ENCODE measurements at places on chromosomes 12 and 14. TPM values are rescaled to one million over a fixed set of nuclear protein-coding genes. Genes with fewer than 3 reads are reported as not detected.
A peak's percentile ranks its signal among the peaks of the same experiment; 100 is the strongest.

Gene TMEM132C
- not detected for total RNA-seq

Gene MAP3K9
- total RNA-seq, result 0.22 TPM

Gene HOXC13
- 6.0 TPM for total RNA-seq

Gene ALDH2
- total RNA-seq, result 24.2 TPM

Gene CD163L1
- 2.9 TPM for total RNA-seq

Gene SIRT4
- total RNA-seq, result 0.60 TPM

Gene EFCAB11
- total RNA-seq, result 5.7 TPM

Gene SLC17A8
- total RNA-seq, result not detected

Gene NPAS3
- not detected for total RNA-seq

Gene POMT2
- 7.7 TPM for total RNA-seq

- DNase-seq, result no peak
Measured at GRCh38 chr14:80419345-80419744, 208.0 kb upstream of the DIO2 start.

GRCh38 chr12:15856097-15856982 is 25.8 kb upstream of the STRAP start:
- peak; percentile 49 for DNase-seq

DNA sequence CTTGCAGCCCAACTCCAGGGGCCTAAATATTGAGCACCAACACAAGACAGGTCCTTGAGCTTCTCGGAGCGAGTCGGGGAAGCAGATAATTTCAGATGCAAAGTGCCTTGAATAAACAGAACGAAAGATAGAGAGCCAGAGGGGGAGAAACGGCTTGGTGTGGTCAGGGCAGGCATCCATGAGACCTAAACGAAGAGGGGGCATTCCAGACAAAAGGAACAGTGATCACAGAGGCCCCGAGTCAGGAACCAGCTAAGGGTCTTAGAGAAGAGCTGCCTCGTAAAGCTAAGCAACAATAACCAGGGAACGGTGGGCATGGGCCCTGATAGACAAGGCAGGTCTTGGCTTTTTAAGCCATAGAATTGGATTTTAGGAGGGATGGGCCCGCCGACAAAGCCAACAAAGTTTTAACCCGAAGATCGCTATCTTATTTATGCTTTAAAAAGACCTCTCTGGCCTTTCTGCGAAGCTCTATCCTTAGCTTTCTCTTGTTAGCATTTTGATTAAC is 421 bp upstream of the ACADS start:
- no peak for DNase-seq

DNA sequence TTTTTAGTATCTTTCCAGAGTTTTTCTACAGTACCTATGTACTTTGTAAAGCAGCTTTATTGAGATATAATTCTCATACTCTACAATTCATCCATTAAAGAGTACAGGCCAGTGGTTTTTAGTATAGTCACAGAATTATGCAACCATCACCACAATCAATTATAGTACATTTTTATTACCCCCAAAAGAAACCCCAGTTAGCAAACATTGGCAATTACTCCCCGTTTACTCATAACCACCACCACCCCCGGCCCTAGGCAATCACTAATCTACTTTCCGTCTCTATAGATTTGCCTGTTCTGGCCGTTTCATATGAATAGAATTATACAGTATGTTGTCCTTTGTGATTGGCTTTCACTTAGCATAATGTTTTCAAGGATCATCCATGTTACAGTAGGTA is 119.8 kb downstream of the KICS2 start:
- DNase-seq, result no peak

DNA sequence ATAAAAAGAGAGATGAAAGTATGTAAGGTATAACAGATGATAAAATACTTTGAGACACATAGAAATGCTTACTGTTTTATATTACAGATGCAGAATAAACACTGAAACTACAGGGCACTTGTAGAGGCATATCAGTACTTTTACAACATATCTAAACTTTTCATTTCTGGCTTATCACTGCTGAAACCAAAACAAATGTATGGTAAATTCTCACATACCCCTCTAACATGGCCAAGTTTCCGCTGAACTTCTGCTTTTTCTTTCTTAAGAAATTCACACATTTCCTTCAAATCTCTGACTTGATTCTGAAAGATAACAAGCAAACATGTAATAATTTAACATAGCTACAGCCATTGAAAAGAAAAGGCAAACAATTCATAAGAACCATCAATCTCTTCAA is 33.3 kb upstream of the C12orf50 start:
- no peak for DNase-seq

GRCh38 chr12:122197612-122197966 is 5.9 kb upstream of the B3GNT4 start:
- DNase-seq, result no peak

GRCh38 chr14:31961896-31962295 is 115.2 kb upstream of the ARHGAP5 start:
- no peak for DNase-seq

DNA sequence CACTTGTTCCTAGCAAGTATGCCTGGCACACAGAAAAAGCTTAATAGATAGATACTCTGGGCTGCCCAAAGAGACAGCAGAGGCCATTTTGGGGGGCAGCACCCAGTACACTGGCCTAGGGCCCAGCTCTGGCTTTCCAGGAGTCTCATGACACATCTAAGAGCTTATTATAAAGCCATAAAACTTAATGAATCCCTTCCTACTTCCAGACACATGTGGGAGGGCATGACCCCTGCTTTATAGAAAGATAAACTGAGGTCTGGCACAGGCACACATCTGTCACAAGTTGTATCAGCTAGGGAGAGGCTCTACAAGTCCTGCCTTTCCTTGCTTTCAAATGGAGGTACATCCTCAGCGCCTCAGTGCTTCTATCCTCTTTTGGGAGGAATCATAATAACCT is 27.1 kb downstream of the FMNL3 start:
- DNase-seq, result no peak

DNA sequence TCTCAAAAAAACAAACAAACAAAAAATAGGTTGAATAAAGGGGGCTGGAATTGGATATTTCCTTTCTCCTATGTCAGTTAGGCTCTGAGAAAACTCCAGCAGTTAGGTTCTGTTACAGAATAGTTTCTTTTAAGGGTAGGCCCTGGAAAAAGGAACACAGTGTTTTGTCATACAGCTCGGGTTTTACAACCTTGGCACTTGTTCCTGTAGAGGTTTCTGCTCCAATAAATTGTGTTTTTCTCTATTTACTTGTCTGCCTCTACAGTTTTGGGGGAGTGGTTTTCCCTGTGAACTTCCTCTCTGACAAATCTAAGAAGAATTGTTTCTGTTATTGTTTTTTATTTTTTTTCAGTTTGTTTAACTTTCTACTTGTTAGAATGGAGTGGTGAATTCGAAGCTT is 167.6 kb downstream of the ACSS3 start:
- DNase-seq, result no peak

DNA sequence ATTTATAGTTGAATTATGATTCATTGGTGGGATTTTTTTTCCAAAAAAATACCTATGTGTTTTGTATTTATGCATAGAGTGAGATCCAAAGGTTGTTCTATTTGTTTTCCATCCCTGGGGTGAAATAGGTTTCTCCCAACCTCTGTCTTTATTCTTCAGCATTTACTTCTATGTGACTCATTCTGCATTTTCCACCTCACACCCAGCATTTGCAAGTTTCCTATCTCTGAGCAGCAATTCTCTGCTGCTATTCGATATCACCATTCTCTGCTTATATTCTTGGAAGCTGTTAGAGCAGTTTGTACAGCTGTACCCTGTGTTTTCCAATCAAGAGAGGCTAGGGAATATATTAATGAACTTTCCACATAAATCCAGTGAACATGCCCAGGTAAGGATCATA is 538.9 kb downstream of the SNAPC1 start:
- no peak for DNase-seq

DNA sequence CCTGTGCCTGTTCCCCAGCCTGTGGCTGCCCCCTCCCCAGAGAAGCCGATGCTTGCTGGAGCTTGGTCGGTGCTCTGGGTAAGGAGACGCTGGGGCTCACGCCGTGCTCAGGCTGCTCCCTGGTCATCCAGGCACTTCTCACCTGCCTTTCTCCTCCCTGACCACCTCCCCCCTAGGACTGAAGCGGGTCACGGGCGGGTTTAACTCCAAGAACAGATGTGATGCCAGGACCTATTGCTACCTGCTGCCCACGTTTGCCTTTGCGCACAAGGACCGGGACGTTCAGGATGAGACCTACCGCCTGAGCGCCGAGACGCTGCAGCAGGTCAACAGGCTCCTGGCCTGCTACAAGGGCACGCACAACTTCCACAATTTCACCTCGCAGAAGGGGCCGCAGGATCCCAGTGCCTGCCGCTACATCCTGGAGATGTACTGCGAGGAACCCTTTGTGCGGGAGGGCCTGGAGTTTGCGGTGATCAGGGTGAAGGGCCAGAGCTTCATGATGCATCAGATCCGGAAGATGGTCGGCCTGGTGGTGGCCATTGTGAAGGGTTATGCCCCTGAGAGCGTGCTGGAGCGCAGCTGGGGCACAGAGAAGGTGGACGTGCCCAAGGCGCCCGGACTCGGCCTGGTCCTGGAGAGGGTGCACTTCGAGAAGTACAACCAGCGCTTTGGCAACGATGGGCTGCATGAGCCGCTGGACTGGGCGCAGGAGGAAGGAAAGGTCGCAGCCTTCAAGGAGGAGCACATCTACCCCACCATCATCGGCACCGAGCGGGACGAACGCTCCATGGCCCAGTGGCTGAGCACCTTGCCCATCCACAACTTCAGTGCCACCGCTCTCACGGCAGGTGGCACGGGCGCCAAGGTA is 8.4 kb upstream of the EP400 start:
- no peak for DNase-seq

DNA sequence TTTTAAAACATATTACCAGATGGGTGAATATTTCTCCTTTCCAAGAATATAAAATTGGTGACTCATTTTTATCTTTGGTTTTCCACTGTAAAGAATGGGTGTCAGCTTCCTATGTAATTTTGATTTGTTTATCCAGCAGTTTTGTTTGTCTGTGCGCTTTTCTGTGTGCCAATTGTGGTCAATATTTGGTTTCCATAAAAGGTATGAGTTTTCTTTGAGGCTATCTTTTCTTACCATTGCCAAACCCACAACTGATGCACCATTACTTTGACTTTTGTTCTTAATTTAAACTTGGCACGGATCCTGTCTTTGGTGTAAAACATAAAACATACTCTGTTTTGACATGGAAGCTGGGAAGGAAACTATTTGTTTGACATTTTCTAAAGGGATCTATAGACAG is 78.8 kb upstream of the NAV3 start:
- DNase-seq, result no peak

- DNase-seq, result peak; percentile 56
Measured at GRCh38 chr12:91326058-91327027, 143.7 kb upstream of the DCN start.

DNA sequence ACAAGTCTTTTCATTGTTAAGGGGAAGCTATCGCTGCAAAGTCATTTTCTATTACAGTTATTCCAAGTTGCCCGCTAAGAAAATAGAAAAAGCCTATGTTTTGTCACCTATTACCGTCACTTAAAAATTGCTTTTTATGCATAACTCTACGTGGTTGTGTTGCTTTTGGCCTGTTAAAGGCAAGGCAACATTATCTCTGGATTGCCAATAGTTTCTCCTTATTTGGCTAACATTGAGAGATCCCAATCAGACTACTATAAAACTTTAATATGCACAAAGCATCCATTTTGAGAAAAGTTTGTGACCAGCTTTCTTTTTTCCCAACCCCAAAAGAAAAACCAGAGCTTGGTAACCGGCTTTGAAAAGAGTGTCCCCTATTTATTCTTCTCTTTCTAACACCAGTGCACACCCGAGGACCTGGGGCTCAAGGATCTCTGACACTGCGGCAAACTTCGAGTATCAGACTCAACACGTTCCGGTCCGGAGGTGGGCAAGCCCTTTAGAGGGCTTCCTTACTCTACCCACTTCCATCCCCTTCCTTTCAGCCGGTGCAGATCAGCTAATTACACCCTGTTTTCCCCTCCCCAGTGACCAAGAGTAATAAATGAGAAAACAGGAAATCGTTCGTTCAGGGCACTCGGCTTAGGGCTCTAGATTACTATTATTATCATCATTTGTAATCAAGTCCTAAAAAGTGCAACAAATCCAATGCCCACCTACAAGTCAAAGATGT is 1.2 kb downstream of the PPP1R12A start:
- peak; percentile 44 for DNase-seq

DNA sequence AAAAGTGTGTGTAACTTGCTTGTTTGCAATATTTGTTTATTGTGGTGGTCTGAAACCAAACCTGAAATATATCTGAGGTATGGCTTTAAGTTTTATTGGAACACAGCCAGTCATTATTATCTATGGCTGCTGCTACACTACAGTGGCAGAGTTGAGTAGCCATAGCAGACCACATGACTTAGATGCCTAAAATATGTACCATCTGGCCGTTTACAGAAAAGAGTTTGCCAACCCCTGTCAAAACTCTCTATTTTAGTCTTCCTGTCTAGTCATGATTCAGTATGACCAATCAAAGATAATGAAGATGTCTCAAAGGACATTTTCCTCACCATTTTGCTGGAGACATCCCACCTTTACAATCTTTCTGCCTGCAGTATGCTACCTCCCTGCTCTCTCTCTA is 242.3 kb downstream of the ANO6 start:
- no peak for DNase-seq

DNA sequence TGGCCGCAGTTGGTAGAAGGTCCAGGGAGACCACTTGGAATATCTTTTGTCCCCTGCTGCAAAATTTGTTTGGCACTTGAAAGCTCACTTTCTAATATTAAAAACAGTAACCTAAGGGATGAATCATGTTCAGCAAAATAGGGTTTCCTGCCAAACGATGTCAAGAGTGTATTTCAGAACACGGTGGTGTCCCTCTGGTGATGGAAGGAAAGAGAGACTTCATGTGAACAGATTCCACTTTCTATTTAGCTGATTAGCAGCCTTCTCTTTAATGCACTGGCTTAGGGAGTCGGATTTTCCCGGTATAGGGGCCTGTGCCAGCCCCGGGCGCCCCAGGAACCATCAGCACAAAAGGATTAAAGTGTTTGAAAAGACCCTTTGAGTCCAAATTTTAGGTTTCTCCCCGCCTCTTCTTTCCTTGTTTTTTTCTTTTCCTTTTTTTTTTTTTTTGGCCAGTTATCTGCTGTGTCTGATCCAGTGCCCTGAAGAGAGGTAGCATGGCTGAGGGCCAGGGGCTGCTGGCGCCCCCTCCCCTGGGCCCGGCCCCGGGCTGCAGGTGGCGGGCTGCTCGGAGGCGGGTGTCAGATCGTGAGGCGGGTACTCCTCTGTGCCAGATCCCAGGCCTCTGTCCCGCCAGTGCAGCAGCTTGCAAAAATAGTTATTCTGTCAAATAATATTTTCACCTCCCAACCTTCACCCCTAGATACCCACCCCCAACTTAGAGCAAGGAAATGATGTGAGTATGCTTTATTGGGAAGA is 88.3 kb downstream of the TESC start:
- no peak for DNase-seq

DNA sequence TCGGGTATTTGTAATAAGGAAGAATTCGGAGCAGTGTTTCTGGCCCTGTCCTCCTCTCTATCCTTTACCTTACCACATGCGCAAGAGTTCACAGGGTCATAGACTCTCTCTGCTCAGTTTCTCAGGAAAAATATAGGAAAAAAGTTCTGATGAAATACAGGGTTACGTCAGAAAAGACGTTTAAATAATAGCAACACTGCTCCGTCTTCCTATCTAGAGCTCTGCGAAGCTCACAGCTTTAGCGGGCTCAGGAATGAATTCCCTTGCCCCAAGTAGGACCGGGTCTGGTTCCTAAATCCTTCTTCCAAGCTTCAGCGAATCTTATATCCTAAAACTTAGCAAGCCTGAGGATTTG is 365 bp downstream of the CCDC59 start:
- DNase-seq, result no peak

- no peak for DNase-seq
Measured at GRCh38 chr12:5546616-5547015, 114.7 kb downstream of the NTF3 start.

Measured in SJSA1 (cell line).